Omental fat pad (tissue), 4 donors: ENCODE measurements at places on chromosomes 6 and 20. TPM values are rescaled to one million over a fixed set of nuclear protein-coding genes. Genes with fewer than 3 reads are reported as not detected.

GRCh38 chr6:14896475-14896874 is 349.4 kb upstream of the JARID2 start:
- DNase-seq = no peak

DNA sequence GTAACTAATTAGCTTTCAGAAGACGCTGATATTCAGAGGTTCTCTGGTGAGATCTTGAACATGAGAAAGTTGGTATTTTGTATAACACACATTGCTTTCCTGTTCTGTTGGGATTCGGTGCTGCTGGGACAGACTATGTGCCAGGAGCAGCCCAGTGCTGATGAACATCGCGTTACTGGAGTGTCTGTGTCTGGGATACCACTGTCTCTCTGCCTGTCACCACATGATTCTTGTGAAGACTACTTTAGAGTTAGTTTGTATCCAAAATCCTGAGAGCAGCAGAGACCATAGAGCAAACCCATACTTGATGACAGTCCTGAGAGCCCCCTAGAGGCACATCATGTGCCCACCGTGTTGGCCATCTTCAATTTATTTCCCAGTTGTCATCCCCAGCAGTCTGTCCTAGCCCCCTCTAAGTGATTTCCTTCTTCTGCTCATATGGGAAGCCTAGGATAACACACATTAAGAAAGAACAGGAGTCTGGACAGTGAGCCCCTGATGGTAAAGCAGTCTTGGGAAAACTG is 41.8 kb upstream of the TINAG start:
- no peak for DNase-seq

DNA sequence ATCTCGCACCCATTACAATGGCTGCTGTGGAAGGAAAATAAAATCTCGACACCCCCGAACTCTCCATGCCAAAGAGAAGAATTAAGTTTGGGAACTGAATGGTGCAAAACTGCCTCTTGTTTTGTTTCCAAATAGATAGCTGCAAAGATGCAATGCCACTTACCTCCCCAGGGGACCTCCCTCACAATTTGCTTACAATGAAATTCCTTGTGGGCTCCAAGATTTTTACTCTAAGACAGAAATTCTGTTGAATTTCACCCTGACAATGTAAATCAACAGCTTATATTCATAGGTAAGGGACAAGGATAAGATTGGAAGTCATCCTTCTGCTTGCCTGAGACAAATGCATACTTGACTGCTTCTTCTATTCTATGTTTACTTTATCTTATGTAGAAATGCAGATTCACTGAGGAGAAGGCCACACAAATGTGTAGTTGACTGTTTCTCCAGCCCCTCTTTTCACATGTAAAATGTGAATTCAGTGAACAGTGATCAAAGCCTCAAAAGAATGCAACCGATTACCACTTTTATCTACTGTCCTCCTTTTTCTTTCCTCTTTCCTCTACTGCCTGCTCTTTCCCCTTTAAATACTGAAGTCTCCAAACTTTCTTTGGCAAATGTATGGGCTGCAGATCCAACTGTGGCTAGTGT is 36.6 kb downstream of the ADGRF4 start:
- no peak for DNase-seq

DNA sequence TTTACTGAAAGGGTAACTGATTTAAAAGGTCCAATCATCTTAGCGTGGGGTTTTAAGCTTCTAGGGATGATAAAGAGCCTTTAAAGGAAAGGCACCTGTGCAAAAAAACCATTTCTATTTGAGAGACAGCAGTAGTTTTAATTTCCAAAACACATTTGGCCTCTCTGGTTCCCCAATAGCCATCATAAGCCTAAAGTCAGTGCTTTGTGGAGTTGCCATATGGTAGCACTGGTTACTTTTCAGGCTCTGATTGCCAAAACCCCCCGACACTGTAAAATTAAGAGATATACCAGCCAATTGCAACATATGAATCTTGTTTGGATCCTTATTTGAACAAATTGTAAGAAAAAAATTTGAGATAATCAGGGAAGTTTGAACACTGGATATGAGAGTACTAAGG is 44.6 kb downstream of the TP53INP2 start:
- no peak for DNase-seq

Gene CNBD2
- 4.0 TPM for total RNA-seq

Gene SLC24A3
- total RNA-seq = 6.3 TPM

Gene KCNG1
- total RNA-seq = 1.2 TPM

Gene SLC22A16
- 4.2 TPM for total RNA-seq
